ENCODE measurements at places on chromosomes 1 and 21.

GRCh38 chr1:216258386-216258785 lies 164.9 kb downstream of the USH2A start:
- DNase-seq, result no peak

DNA sequence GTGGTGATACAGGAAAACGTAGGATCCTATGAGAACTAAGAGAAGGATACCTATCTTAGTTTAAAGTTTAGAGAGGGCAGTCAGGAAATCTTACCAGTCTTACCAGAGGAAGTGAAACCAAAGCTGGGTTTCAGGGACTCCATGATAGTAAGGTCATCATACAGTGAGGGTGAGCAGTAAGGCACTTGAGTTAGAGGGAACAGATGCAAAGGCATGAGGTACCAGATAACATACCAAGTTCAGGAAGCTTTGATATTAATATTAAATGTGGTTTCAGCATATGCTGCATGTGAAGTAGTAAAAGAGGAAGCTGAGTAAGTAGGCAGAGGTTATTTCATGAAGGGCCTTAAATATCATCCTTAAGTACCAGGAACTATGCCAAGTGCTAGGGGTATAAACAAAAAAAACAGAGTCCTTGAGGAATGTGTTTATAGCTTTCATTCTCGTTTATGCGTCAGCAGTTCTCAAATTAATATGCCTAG lies 16.9 kb downstream of the ATG4C start:
- DNase-seq, result no peak

GRCh38 chr1:161350671-161351070 lies 17.0 kb downstream of the CFAP126 start:
- no peak for DNase-seq

- DNase-seq, result no peak
These were observed 98.8 kb downstream of the SDCCAG8 start for GRCh38 chr1:243354511-243355153.

GRCh38 chr1:226110249-226111097 lies 48.0 kb downstream of the H3-3A start:
- DNase-seq, result peak; percentile 18
